ENCODE measurements at places on chromosomes 6 and 20.

- DNase-seq: no peak
These were observed 42.5 kb upstream of the RALY start for GRCh38 chr20:33951171-33951570.

- DNase-seq: no peak
These were observed 69.5 kb upstream of the FABP7 start for GRCh38 chr6:122709922-122710512.

- DNase-seq: no peak
These were observed 10.6 kb downstream of the PRR18 start for GRCh38 chr6:166297606-166298005.

GRCh38 chr20:17796091-17796563, 96.4 kb downstream of the BANF2 start:
- DNase-seq: no peak

GRCh38 chr6:19723545-19723944, 113.6 kb upstream of the ID4 start:
- DNase-seq: peak; percentile 47

GRCh38 chr6:79710127-79710526, 79.0 kb downstream of the SH3BGRL2 start:
- no peak for DNase-seq

GRCh38 chr6:104212977-104213668, 646.6 kb downstream of the HACE1 start:
- DNase-seq: no peak

DNA sequence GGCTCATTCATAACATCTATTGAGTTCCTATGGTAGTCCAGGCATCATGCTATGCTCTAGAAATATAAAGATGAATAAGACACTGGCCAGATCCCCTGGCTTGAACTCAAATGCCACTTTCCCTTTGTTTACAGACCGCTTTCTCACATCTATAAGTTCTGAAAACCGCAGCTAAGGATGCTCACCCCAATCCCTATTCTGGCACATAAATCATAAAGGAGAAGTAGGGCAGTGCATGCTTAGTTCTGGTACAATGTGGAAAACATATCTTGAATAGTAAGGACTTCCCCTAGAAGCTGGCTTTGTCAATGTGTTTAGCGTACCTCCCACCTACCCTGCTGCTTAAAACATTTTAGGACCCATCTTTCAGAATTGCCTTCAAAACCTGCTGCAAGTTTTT, 26.4 kb downstream of the MRS2 start:
- no peak for DNase-seq

DNA sequence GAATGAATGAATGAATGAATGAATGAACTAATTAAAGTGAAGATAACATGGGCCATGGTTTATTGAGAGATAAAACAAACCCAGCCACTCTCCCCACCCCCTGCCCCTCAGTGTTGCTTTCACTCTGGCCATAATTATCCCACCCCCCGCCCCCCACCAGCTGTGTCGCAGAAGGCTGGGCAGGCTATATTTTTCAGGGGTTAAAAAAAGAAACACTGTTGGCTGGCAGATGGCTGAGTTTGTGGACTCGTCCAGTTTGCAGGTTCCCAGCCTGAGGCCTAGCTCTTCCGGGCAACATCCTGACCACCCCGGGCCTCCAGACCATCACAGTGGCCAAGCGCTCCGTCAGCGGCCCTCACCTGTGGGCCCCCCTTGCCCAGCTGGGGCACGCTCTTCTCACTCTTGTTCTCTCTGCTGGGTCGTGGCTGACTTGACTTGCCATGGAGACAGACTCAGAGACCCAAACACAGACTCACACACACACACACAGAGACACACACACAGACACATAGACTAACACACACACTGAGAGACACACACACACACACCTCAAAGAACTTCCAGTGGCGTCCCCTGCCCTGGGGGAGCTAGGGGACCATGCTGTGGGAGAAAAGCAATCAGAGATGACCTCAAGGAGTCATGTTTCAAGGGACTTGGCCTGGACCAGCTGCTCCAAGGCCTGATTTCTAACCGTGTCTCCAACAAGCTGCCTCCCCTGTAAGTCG, 2.2 kb upstream of the GRM4 start:
- DNase-seq: no peak

DNA sequence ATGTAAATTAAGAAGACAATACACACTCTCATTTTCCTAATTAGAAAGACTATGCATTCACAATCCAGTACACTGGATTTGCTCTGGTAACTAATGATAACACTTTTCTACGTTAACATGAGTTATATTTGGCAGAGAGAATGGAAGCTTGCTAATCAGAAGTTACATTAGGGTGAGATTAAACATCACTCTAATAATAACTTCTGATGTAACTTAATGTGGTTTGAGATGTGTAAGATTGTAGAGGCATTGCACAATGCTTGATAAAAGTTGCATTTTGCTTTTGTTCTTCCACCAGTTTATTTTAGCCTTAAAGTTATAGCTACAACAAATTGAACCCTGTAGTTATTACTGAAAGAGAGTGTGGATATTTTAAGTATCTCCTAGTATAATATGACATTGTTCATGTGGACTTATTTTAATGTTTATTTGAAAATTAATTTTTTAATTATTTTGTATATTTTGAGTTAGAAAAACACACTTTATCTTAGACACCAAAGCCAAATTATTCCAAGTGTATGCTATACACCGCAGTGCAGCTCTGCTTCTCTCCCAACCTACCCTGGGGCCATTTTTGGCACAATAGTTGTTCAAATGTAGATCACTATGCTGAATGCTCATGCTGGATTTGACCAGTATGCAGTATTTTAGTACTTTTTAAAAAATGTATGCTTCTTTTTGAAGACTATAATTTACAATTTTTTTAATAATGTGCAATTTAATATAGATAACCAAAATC, 143.2 kb downstream of the SLC16A10 start:
- DNase-seq: peak; percentile 69

DNA sequence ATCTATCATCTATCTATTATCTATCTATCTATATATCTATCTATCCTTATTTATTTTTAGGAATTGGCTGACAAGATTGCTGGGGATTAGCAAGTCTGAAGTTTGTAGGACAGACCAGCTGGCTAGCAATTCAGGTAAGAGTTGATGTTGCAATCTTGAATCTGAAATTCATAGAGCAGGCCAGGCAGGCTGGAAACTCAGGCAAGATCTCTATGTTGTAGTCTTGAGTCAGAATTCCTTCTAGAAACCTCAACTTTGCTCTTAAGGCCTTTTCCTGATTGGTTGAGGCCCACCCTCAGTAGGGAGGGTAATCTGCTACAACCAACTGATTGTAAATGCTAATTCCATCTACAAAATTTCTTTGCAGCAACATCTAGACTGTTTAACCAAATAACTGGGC, 19.2 kb downstream of the MAPK13 start:
- no peak for DNase-seq

- no peak for DNase-seq
These were observed 167.0 kb downstream of the GMPR start for GRCh38 chr6:16405375-16405774.

GRCh38 chr6:3715285-3715684, 36.2 kb downstream of the PXDC1 start:
- no peak for DNase-seq

GRCh38 chr6:151059612-151060095, 180.1 kb upstream of the AKAP12 start:
- no peak for DNase-seq

DNA sequence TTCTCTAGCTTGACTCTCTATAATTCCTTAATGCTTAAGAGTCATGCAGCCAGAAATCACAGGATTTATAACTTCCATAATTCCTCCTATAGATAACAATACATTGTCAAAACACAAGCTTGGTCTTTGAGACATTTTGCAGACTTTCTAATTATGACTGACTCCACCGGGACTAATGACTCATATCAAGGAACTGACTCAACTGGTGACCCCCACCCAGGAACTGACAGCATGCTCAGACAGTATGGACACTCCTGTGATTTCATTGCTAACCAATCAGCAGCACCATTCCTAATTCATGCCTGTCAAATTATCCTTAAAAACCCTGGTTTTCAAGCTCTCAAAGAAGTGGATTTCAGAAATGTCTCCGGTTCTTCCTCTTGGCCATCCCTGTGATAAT, 670.5 kb upstream of the IMPG1 start:
- DNase-seq: no peak

DNA sequence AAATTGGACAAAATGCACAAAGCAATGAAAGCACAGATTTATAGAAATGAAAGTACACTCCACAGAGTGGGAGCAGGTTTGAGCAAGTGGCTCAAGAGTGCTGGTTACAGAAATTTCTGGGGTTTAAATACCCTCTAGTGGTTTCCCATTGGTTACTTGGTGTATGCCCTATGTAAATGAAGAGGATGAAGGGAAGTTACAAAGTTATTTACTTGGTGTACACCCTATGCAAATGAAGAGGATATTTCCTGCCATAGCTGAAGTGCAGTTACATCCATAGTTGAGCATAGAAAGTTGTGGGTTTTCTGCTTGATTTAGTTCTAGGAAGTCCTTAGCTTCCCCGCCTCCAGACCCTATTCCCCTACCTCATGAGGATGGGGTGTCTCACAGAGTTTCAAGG, 22.7 kb downstream of the BCAS1 start:
- no peak for DNase-seq

GRCh38 chr6:18154507-18155149, at the start of gene TPMT:
Gene TPMT (minus strand): TSS chr6:18155077. CDS start chr6:18149127, 5,950 bp downstream.
- no peak for DNase-seq

GRCh38 chr6:35371494-35372262, 29.3 kb downstream of the PPARD start:
- DNase-seq: no peak

GRCh38 chr6:135535989-135536414, 38.5 kb upstream of the AHI1 start:
- DNase-seq: peak; percentile 86

DNA sequence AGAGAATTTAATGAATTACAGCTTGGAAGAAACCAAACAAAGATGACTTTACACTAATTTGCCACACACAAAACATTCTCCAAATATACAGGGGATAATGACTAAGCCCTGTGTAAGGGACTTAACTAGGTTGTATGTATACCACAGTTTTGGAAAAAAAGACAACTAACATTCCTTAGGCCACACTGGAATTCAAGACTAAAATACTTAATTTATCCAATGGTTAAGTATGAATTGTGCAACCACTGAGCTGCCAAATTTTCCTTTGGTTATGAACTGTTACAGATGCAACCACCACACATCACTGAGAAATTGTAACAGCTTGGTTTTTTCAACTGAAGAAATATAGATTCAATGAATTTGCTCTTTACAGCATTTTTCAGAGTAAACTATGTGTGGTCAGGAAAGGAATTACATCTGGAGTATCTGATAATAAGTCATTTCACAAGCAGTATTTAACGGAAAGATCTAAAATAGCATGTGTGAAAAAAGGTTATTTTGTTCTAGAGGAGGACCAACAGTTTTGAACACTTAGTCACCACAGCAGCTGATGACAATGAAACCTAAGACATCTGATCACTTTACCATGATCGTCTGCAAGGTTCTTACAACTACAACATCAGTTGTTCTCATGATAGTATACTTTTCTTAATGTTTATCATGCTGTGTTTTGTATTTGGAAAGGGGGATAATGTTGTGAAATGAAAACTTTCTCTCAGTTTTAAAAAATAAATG, 318.8 kb downstream of the BCKDHB start:
- DNase-seq: peak; percentile 100

GRCh38 chr6:71766146-71766760, 120.1 kb upstream of the RIMS1 start:
- DNase-seq: no peak

DNA sequence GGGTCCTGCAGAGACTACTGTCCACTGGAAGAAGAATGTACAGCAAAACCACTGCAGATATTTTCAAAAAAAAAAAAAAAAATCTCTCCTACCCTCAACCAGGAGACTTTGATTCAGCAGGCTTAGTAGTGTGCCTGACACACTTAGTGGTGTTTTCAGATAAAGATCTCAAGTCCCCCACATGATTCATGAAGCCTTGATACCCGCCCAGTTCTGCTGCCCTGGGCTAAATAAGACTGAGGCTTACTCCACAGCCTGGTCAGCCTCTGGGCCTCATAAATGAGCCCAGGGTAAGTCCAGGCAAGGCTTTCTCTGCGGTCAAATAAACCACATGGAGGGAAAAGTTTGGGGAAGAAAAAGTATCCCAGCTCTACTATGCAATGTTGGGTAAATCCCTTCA, 222.1 kb upstream of the ARID1B start:
- DNase-seq: no peak

- no peak for DNase-seq
These were observed 42.1 kb downstream of the MDN1 start for GRCh38 chr6:89777455-89777854.

GRCh38 chr6:53546281-53546680, 1.4 kb upstream of the GCLC start:
- DNase-seq: no peak

DNA sequence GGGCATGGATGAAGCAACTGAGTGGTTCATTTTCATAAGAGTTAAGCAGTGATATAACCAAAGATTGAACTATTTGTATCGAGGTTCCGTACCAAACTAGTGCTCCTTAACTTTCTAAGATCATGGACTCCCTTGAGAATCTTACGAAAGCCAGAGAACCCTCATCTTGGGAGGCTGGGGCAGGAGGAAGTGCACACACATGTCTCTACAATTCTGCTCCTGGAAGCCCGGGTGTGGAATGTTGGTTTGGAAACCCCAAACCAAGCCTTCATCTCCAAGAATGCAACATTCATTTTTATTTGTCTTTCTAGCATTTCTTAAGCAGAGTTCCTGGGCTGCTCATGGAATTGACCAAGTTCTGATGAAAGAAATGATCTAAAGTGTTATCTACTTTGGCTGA, 250.5 kb upstream of the PRND start:
- DNase-seq: peak; percentile 64

DNA sequence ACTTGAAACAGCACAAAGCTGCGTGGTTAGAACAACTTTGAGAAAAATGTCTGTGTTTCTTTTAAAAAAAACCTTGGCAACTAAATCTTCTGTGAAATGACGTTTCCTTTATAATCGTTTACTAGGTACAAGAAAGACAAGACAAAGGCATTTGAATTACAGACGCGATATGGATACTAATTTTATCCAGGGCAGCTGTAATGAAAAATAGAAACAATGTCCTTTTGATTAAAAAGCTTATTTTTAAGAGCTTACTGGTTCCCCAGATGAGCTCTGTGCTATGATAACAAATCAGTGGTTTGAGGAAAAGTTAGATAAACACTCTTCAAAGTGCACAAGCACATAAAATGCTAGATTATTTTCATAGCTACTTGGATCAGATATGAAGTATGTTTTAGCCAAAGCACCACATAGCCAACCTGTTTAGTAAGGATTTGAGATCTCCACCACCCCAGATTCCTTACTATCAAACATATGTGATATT, 1.6 kb upstream of the SYNCRIP start:
- no peak for DNase-seq

GRCh38 chr20:21229163-21229562, 74.0 kb upstream of the XRN2 start:
- no peak for DNase-seq

- no peak for DNase-seq
These were observed 205.3 kb downstream of the PRL start for GRCh38 chr6:22091424-22091948.
